ENCODE measurements at places on chromosomes 4 and X.
A peak's percentile ranks its signal among the peaks of the same experiment; 100 is the strongest.

DNA sequence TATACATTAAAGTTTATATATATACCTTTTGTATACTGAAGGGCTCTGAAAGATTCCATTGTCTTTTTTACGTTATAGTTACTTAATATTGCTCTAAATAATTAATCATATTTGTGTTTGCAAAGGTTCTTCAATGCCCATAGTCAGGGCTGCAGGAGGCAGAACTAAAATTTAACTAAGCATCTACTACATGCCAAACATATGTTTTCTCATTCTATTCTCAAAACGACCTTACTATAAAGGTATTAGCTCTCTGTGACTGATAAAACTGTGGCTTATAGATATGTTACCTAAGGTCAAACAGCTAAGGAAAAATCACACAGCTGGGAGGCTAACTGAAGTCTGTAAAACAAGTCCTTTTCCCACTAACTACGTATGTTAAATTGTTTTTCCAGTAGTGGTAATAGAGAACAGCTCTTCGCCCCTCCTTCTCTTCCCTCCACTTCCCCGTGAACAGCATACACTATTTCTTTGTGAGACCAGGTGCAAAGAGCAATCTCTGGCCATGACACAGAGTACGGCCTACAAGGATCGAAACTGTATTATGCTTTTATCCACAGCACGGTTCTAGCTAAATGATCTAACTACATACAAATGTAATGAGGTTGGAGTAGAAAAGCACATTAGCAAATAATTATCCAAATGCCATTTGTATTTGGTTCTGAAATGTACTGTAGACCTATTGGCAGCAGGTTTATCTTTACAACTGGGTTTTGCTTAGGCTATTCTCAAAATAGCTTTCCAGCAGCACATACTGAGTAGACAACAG lies 1.7 kb downstream of the CNOT6L start:
- DNase-seq, result no peak

DNA sequence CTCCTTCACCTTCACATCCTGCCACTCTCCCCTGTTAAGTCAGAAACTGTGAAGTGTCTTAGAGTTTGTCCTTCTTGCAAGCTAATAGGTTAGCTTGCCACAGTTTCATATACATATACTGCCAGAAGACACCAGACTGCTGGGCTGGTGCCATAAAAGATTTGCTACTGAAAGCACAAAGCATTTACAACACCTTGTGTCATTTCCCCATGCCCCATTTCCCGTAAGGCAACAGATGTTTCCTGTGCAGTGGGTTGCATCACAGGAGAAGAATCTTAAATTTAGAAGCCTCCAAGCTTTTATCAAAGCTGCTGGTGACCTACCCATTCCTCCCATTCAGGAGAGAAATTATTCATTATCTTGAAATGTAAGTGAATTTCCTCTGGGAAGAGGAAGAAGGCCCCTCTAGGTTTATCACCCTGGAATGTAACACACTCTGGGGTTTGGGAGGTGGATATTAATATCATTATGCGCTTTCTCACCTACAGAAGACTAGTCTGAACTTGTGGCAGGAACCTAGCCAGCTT lies 34.5 kb upstream of the RAB33B start:
- DNase-seq, result no peak

DNA sequence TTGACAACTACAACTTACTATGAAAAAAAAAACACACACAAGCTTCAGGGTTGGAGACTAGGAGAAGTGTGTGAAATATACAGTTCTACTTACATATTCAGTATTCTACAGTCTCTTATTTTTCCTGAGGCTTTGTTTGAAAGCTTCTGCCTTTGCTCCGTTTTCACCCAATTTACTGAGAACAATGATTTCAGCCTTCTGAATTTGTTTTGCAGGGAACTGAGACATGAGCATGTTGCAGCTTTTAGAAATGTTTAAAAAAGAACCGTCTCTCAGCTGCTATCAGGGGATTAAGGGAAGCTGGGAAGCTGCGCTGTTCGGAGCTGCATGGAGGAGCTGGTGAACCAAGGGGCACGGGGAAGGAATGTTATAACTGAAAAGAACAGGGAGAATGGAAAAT lies 85.7 kb downstream of the QDPR start:
- no peak for DNase-seq

DNA sequence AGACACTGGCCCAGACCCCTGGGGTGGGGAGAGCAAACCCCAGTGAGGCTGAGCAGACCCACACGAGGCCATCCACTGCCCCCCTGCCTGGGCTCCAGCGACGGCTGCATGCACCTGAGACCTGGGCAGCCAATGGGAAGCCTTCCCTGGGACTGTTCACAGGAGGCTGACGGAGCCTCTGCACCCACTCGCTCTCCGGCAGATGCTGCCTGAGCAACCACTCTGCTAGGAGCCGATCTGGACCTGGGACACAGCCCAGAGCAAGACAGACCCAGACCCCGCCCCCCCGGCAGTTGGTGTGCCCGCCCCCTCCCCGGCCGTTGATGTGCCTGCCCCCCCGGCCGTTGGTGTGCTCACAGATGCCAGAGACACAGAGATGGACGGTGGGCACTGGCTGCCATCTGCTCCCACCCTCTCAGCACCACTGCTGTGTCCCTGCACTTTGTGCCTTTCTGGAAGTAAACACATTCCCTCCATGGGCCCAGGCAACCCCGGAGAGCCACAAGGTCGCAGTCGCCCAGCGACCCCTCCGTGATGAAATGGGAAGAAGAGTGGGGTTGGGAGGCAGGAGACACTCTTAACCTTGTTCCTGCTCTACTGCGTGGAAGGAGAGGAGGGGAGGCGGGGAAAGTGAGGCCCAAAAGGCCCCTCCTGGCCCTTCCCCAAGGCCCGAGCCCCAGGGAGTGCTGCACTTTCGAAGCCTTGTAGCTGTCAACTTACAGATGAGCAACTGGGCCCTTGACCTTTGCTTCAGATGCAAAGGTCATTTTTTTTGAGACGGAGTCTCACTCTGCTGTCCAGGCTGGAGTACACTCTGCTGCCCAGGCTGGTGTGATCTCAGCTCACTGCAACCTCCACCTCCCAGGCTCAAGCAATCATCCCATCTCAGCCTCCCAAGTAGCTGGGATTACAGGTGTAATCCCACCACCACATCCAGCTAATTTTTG lies 62.0 kb downstream of the ZFYVE28 start:
- DNase-seq, result no peak

GRCh38 chr4:147019091-147019490 lies 73.4 kb upstream of the TTC29 start:
- DNase-seq, result peak; percentile 70

DNA sequence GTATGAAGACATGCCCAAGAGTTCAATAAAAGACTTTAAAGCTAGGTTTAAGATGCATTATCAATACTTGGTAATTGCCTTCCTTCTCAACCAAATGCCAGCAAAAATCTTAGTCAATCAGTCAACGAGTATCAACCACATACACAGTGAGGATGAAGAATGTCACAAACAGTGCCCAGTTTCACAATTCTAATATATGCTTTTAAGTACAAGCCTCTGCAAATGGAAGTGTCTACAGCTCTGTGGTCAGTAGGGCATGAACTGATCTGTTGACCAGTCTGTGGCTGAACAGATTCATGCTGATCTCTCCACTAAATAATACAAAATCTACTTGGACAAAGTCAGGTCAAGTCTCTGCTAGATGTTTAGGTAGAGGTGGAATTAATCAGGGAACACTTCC lies 27.9 kb downstream of the PPARGC1A start:
- DNase-seq, result no peak

DNA sequence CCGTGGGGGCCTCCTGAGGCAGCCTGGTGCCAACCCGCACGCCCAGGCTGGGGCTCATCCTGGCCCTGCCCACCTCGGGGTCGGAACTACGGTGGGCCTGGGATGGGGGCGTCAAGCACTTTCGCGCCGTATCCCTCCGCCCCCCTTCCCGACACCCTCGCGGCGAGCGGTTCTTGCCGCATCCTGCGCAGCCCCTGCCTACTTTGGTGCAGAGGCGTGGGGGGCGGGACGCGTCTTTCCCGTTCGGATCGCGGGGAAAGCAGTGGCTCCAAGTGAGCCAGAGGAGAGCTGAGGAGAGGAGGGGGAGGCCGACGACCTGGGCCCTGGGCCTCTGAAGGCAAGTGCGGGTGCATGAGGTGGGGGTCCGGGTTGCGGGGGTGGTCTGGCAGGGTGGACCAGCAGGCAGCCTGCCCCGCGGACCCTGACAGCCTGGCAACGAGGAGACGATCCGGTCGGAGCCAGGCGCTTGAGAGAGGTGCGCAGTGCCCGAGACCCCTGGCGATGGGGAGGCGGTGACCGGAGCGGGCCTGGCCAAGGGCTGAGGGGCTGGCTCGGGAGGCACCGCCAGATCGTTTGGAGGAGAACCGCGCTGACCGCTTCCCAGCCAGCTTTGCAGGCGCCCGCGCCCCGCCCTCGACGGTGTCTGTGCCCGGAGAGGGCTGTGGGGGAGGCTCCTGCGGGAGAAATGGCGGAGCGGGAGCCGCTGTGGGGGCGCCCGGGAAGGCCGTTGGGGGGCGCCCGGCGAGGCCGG lies at the start of gene GPRASP2:
Gene GPRASP2, plus strand, starts transcription at position 233 of the 751 bp plus-strand sequence. CDS start 2,422 bp downstream, outside the sequence.
- no peak for DNase-seq

DNA sequence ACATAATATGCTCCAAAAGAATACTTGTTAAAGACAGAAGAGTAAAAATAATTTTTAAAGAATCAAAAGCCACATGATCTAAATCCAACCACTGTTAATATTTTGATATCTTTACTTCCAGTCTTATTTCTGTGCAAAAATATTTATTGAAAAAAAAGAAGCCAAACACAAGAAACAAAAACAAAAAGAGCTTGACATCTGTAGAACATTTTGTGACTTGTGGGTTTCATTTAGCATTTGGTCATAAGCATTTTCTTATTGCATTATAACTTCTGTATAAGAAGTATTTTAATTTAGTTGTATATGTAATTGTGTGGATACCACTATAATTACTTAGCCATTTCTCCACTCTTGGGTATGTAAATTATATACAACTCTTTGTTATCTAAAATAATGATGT lies 63.1 kb downstream of the DIPK2B start:
- DNase-seq, result no peak

DNA sequence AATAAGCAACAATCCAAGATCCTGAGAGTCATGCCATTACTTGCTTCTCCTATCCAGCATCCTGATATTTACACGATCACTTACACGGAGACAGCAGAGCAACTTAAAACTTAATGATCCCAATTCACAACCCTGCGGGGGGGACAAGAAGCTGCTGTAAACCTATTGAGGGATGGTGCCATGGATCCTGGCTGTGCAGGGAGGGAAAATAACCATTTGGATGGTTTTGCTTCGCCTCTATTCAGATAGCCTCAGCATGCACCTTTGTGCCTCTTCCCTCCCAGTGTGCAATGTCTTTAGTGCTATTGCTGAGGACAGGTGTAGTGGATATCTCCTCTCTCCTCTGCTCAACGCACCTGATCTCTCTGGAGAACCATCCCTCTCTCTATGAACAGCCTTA lies 89.7 kb upstream of the PPARGC1A start:
- no peak for DNase-seq

DNA sequence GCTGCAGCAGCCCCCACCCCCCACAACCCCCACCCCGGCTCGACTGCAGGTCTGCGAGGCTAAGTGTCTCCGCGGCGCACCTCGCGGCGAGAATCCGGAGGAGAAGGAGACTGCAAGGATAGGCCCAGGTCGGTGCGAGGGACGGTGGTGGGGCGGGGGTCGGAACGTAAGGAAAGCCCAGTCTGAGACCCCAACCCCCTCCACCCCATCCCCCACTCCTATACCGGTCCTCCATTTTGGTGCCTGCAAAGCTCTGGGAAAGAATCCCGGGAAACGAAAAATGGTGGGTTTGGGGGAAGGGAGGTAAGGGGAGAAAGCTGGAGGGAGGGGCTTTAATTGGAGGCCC lies 614 bp downstream of the BEX3 start:
- peak; percentile 17 for DNase-seq

DNA sequence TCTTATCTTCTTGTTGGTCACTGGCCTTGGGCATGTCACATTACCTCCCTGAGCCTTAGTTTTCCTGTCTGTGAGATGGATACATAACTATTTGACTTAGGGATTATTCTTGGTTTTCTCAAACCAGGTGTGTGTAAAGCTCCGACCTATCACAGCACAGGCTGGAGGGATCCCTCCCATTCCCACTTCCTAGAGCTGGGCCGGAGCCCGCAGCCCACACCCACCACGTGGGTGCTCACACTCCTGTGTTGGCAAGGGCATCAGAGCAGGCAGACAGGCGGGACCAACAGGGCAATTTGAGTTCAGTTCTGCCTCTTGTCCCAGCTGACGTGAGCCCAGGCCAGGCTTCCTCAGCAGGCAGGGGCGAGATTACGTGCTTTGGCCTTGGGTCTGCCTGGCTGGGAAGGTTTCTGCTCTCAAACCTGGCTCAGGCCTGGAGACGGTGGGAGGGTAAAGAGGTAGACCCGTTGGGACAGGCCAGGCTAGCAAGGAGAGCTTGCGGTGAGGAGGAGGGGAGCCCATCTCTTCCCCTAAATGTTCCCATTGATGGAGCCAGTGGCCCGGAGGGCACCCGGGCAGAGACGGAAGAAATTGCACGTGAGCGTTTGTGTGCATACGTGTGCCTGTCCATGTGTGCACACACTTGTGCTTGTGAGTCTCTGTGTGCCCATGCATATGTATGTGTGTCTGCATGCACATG lies 734 bp upstream of the SH3TC1 start:
- no peak for DNase-seq

DNA sequence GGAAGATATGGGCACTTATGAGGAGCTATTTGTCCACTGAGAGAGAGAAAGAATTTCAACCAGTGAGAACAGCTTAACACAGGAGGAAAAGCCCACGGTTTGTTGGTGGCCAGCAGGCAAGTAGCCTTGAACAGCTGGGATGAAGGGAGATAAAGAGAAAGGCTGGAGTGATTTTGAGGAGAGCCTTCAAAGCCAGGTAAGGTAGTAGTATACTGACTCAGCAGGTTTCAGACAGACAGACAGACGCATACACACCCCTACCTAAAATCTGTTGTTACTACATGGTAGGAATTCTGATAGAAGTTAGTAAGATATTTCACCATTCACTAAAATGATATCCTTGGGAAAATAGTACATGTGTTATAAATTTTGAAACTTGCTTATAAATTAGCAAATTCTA lies 60.5 kb downstream of the SEC24D start:
- no peak for DNase-seq

- DNase-seq, result no peak
Measured at GRCh38 chrX:131831185-131831520, 191.9 kb upstream of the STK26 start.

GRCh38 chr4:60565558-60565957 lies 634.6 kb upstream of the ADGRL3 start:
- no peak for DNase-seq

GRCh38 chr4:105586638-105587328 lies 34.4 kb downstream of the ARHGEF38 start:
- DNase-seq, result no peak

DNA sequence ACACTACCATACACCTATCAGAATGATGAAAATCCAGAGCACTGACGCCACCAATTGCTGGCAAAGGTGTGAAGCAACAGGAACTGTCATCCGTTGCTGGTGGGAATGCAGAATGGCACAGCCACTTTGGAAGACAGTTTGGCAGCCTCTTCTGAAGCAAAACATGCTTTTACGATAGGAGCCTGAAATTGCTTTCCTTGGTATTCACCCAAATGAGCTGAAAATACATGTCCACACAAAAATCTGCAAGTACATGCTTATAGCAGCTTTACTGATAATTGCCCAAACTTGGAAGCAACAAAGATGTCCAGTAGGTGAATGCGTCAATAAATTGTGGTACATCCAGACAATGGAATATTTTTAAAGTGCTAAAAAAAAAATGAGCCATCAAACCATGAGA lies 322.8 kb upstream of the FAT1 start:
- DNase-seq, result no peak
